ENCODE measurements at places on chromosomes 4 and X.

- DNase-seq, result no peak
Observed at GRCh38 chrX:103275947-103276567, 493 bp downstream of the TCEAL5 start.

- DNase-seq, result peak; percentile 13
Observed at GRCh38 chr4:30763321-30763727, 43.2 kb downstream of the PCDH7 start.

DNA sequence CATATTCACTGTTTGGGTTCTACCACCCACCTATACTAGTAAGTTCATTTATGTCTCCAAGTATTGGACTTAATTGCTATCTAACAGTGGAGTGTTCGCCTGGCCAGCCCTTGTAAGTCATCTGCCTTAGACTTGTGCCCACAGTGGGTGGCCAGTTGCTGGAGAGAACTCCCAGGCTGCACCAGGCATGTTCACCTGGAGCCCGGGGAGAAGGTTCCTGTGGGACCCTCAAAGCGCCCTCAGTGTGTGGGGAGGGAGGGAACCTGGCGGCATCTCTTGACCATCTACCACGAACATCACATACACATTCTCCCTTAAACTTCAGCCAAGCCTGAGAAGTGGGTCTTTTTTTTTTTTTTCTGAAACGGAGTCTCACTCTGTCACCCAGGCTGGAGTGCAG lies 138.1 kb downstream of the CPZ start:
- no peak for DNase-seq

- DNase-seq, result no peak
Observed at GRCh38 chr4:7463566-7464258, 29.0 kb upstream of the PSAPL1 start.

DNA sequence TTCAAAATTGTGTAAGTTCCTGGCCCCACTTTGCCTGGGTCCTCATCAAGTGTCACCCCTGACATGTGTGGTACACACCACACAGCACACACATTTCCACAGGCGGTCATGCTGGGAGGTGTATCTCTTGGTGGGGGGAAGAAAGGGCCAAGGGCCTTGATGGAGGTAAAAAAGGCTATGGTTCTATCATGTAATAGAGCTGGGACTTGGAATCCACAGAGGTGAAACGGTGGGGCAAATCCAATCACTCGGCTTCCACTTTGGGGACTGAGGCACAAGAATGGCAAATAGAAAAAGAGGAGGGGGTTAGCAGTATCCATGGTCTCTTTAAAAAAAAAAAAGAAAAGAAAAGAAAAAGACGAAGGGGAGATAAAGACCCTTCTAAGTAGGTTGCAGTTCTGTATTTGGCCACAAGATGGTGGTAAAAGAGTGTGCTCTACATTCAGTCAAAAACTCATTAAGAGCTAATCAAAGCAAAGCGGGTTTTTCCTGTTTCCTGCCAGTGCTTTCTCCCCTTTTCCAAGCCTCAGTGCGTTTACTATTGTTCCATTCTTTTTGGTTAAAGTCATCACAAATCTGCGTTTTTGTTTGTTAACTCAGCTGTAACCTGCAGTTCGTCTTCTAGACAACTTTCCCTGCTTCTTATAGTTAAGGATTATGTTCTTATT lies 37.0 kb upstream of the ATP6AP2 start:
- DNase-seq, result peak; percentile 72

- peak; percentile 64 for DNase-seq
Observed at GRCh38 chrX:123833387-123833786, 26.5 kb upstream of the XIAP start.

DNA sequence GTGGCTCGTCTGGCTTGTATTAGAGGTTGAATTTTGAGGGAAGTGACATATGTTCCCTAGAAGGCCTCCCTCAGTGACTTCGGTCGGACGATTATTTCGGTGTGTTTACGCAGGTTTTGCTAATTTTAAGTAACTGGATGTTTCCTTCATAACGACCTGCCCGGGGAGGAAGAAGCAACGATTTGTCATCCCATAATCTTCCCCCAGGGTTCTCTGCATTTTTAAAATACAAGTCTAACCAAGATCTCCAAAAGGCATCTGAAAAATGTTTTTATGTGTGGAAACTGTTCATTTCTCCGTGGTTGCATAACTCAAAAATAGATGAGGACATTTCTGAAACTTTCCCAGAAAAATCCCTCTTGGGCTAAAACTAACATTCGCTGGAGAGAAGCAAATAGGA lies 195.4 kb downstream of the SHOX start:
- no peak for DNase-seq

- no peak for DNase-seq
Observed at GRCh38 chrX:115229337-115230003, 4.4 kb downstream of the LRCH2 start.

DNA sequence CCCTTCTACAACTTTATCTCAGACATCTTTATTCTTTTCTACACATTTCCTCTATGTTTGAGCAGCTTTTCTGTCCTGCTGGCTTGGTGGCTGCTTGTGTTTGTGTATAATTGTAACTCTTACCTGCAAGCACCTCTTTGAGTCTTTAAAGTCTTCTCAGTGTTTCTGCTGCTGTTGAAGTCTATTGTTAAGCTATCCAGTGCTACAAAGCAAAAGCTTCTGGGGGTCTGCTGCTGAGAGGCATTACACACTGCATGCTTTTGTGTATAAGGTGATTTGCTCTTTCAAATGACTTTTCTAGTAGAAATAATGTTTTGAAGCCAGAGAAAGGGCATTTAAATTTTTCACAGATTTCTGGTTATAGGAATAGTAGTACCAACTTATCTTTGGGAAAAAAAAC lies 241.8 kb downstream of the DTHD1 start:
- no peak for DNase-seq

DNA sequence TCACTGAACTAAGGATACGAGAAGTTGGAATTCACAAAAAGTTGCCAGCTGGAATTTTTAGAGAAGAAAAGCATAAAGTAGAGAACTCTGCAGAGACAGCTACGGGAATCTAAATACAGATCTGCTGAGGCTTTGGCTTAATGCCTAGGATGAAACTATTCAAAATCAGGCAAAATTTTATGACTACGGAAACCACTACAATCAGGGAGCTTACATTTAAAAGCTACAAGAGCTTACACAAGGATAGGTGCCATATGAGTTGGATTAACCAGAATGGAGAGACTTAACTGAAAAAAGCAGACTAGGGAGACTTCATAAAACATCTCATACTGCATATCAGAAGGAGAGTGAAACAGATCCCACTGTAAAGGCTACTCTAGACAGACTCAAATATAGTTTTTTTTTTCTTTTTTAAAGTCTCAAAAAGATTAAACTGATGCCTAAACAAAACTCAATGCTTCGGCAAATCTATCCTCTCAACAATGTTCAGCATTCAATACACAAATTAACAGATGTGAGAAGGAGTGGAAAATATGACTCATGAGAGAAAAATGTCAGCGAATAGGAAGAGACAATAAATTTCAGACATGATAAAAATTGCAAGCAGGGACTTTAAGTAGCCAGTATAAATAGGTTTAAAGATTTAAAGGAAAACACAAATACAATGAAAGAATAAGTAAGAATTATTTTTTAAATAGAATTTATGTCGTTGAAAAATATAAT lies 586.1 kb downstream of the FSTL5 start:
- peak; percentile 35 for DNase-seq

- DNase-seq, result no peak
Observed at GRCh38 chr4:169826634-169827187, 69.0 kb upstream of the HPF1 start.

GRCh38 chrX:80803495-80803894 lies 6.2 kb downstream of the BRWD3 start:
- DNase-seq, result no peak
